NCI-H2029 (cell line): ENCODE measurements at places on chromosomes 12 and 14.

DNA sequence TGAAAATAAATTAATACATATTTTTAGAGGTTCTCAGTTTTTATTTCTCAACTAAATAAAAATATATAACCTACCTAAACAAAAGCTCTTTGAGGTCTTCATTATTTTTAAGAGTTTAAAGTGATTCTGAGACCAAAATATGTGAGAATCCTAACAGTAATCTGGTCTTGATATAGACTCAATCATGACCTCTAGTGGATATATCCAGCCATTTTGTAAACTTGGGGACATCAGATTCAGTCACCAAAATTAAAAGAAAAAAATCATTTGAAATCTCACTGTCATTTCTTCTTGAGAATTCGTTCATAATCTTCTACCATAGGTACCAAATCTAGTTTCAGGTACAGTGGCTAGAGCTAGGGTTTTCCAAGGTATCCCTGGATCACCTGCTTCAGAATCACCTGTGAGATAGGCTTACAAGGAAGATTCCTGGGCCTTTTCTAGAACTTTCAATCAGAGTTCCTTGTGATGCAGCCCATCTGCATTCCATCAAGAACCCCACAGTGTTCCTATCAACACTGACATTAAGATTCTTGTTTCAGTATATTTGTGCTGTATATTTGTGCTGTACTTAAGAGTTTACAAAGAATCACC is 214.9 kb downstream of the ADAMTS20 start:
- DNase-seq: no peak

DNA sequence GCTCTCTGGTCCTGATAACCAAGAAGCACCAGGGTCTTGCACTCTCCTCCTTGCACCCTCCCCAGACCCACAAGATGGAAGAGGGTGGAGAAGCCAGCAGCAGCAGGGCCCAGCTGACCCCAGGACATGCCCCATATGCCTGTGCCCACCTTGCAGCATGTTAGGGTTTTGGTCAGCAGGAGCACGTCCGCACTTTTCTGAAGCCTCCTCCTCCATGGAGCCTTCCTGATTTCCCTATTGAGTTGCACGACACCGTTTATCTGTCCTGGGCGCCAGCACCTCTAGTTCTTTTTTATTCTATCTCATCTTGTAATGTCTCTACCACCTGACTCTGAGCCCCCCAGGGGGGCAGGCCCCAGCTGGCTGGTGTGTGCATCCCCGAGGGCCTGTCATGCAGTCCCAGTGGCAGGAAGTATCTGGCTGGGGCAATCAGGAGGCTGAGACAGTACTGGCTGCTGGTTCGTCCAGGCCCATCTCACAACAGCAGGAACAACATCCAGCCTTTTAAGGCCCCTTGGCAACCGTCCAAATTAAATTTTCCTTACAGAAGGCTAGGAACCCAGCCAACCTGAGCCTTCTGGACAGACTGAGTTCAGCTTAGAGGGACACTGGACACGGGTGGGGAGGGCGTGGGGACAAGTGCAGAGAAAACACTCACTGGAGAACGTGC is 39.6 kb downstream of the CCDC85C start:
- peak; percentile 80 for DNase-seq

- DNase-seq: no peak
Observed at GRCh38 chr12:74043343-74043742, 494.3 kb upstream of the ATXN7L3B start.

GRCh38 chr12:91219511-91219910 is 36.9 kb upstream of the DCN start:
- no peak for DNase-seq

- DNase-seq: no peak
Observed at GRCh38 chr12:106281056-106281782, 21.3 kb upstream of the TCP11L2 start.

DNA sequence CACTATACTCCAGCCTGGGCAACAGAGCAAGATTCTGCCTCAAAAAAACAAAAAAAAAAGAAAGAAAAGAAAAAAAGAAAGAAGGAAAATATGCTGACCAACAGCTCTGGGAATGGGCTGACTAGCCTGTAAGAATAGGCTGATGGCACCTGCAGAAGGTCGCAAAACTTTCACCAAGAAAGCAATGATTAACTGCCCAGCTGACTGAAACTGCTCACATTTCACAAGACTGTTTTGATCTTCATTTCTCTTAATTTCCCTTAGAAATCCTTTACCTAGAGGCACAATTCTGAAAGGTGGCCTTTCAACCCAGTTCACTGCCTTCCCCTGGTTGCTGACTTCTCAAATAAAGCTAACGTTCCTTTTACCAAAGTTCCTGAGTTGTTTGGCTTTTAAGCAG is 12.4 kb downstream of the BEST3 start:
- DNase-seq: no peak

DNA sequence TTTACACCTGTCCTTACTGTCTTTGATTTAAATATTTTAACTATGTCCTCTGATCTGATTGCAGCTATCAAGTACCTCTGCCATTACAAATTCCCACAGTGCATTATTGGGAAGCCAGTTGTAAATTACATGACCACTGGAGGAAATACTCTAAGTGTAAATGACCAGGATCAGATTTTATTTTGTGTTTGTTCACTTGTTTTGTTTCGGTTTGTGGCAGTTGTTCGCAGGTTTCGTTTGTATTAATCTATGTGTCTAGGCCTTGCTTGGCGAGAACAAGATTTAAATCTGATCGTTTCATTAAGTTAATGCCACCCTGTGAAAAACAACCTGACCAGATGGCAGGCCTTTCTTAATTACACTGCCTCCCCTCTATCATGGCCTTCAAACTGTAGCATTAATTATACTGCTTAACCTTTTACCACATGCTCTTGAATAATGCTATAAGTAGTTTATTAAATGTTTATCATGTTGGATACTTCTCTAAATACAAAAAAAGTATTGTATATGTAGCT is 990.1 kb downstream of the TMTC2 start:
- DNase-seq: no peak

DNA sequence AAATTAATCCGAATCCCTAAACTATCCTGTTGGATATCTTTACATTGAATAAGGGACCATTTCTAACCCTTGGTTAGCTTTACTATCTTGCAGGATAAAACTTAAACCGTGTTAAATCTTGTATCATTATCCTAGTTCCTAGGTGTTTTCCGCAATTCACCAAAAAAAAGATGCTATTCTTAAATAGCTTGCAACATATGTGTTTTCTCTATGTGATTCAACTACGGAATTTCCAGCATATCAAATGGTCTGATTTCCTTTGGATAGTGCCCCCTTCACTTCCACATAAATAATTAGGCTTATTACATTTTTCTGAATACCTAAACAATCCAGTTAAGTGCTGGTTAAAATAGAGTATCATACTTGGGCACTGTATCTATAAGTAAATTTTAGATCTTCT is 130.3 kb downstream of the ITPR2 start:
- no peak for DNase-seq

GRCh38 chr12:24460099-24460498 is 488.8 kb downstream of the BCAT1 start:
- no peak for DNase-seq

GRCh38 chr12:76329159-76329558 is 19.1 kb downstream of the BBS10 start:
- DNase-seq: no peak

DNA sequence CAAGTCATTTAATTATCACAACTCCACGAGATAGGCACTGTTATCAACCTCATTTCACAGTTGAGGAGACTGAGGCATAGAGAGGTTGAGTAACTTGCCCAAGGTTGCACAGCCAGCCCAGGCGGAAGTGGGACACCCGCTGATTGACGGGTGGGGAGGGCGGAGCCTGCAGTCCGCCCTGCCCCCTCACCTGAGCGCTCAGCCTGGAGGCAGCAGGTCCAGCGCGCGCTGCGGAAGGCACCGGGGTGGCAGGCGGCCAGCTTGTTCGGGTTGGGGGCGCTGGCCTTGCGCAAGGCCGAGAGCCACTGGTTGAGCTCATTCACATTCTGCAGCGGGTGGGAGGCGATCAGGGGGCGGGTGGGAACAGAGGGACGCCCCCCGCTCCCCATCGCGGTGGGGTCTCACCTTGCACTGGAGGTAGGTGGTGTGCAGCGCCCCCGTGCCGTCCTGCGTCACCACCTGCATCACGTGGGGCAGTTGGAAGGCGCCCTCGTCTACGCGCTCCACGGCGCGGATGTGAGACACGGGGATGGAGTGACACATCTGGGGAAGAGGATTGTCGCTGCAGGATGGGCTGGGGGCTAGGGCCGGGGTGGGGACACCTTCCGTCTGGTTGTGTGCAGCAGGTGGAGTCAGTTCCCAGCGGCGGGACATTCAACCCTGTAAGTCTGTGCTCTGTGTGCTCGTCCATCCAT is 31.7 kb downstream of the RASAL1 start:
- DNase-seq: no peak

DNA sequence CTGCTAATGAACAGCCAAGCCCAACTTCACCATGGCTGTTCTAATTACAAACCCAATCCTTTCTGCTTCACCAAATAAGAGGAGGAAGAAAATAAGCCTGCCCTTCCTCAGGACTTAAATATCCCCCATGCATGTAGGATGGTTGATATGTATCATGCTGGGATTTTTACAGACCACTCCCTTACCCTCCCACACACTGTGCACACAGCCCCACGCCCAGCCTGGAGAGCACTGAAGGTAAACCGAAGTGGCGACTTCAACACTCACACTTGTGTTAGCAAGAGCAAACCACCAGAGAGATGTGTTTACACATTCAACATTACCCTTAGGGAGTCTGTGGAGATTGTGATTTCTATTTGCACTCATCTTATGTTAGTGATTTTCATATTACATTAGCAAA is 241.2 kb downstream of the EGLN3 start:
- peak; percentile 45 for DNase-seq

DNA sequence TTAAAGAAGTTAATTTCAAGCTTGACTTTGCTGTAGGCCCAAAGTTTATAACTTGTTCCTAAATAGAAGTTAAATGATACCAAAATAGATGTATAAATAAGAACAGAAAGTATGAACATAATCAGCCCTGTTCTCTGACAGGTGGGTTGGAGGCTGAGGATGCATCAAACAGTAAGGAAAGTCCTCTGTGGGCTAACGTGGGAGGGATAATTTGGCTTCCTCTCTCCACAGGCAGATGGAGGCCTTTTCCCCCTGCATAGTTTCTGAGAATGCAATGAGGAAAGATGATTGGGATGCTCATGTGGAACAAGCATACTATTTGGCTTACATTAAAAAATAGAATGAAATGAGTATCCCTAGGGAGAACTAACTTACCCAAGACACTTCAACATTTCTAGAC is 56.5 kb downstream of the GARIN6 start:
- no peak for DNase-seq

- DNase-seq: peak; percentile 27
Observed at GRCh38 chr12:105382771-105383622, 52.5 kb downstream of the C12orf75 start.

GRCh38 chr14:104436047-104436591 is 143.4 kb upstream of the C14orf180 start:
- DNase-seq: no peak

GRCh38 chr12:11246489-11246888 is 23.0 kb downstream of the PRB3 start:
- no peak for DNase-seq

- no peak for DNase-seq
Observed at GRCh38 chr14:29144621-29145020, 378.0 kb downstream of the FOXG1 start.

DNA sequence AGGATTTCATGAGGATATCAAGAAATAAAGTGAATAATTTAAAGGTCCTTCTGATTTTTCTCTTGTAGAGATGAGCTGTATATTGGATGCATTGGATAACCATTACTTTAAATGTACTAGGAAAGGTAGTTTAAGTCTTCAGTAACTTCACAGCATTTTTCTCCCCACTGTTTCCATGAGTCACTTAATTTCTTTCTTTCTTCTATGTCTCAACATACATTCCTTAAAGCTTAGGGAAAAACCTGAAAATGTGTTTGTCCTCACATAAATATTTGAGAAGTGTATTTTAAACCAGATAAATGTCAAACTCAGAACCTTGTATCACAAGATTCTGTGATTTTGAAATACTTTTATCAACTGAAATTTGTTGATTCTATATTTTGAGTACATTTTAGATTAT is 1970.2 kb upstream of the FLRT2 start:
- DNase-seq: no peak

DNA sequence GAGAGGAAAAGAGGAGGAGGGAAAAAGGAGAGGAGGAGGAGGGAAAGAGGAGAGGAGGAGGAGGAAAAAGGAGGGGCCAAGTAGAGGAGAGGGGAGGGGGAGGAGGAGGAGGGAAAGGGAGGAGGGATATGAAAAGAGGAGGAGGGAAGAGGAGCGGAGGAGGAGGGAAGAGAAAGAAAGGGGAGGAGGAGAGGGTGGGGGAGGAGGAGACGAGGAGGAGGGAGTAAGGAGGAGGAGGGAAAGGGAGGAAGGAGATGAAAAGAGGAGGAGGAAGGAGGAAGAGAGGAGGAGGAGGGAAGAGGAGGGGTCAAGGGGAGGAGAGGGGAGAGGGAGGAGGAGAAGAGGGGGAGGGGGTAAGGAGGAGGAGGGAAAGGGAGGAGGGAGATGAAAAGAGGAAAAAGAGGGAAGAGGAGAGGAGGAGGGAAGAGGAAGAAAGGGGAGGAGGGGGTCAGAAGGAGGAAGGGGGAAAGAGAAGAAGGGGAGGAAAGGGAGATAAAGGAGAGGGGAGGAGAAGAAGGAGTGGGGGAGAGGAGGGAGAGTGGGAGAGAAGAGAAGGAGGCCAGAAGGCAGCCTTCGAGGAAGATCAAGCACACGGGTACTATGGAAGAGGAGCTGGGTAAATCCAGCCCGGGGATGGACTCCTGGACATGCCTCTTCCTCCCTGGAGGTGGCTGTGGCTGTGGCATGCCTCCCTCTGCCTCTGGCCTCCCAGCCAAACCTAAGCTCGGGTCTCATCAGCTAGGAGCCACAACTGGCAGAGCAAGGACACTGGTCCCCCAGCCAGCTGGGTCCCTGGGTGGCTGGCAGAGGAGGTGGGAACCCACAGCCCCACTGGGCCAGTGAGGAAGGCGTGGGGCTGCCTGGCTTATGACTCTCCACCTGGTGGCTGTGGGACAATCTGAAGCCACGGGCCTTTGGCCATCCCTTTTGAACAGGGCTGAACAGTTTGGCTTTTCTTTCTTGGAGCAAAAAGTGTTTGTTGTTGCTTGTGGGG is 3.0 kb upstream of the CMKLR1 start:
- no peak for DNase-seq

GRCh38 chr12:102512523-102512922 is 32.2 kb upstream of the IGF1 start:
- DNase-seq: no peak

DNA sequence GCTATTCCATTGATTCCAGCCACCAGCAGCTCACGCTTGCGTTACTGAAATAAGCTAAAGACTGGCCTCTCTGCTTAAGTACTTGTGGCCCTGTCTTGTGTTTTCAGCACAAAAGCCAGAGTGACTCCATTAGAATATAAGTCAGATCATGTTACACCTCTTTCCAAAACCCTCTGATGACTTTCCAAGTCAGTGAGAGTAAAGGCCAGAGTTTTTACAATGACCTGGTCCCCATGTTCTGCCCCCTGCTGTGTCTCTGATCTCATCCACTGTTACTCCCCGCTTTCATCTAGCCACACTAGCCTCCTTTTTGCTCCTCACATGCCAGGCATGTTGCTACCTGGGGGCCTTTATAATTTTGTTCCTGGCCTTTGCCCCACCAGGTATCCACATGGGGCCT is 6.9 kb upstream of the CKAP4 start:
- DNase-seq: no peak

GRCh38 chr14:31320216-31320615 is 100.1 kb downstream of the HEATR5A start:
- DNase-seq: no peak
